ENCODE measurements at places on chromosomes 11 and 22.

DNA sequence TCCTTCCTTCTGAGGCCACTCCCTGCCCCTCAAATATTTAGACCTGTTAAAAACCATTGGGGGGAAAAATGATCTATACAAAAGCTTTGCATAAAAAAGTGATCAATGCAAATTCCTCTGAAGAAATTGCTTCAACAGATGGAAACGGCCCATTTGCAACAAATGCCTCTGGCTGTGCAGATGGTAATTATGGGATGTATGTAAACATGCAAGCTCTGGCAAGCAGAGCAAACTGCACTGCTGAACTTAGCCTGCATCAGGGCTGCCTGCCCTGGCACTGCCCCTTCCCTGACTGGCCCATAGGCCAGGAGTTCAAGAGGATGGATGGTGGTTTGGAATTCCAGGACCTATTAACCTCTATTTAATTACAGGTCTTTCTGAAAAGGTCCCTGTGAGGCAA lies 388.7 kb downstream of the MIAT start:
- DNase-seq: no peak

DNA sequence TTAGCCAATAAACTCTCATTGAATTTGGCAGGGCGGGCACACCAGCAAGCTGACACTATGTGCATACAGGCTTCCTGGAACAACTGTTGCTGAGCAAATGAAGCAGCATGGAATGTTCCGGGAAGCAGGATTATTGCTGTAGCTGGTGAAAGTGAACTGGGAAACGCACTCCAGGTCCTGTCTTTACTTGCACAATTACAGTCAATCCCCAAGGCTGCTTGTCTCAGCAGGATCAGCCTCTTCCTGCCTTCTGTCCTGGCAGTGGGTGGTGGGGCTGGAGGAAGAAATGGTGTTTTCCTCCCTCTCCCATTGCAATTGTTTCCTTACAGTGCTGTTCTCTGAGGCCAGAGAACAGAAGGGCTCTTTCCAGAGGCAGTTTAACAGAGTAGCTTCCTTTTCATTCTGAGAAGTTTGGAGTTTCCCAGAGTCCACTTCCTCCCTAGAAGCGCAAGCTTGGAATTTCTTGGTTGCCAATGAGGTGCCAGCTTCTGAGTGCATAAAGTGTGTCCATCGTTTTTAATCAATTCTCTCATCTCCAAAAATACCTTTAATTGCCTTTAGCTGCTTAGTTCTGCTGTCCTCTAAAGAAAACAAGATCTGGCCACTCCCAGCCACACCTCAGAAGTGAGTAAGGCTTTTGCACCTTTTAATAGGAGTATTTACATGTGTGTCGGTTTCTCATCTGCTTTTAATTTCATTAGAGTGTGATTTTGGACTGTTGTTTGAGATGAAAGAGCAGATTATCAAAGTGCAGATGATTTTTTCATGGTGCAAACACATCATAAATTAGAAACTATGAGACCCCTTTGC lies 19.9 kb downstream of the CD44 start:
- no peak for DNase-seq

- DNase-seq: no peak
Observed at GRCh38 chr11:130827451-130828377, 88.6 kb downstream of the SNX19 start.

GRCh38 chr11:111591187-111591960 lies 10.9 kb upstream of the SIK2 start:
- no peak for DNase-seq

- DNase-seq: no peak
Observed at GRCh38 chr22:39689421-39689820, 118.9 kb downstream of the CACNA1I start.

DNA sequence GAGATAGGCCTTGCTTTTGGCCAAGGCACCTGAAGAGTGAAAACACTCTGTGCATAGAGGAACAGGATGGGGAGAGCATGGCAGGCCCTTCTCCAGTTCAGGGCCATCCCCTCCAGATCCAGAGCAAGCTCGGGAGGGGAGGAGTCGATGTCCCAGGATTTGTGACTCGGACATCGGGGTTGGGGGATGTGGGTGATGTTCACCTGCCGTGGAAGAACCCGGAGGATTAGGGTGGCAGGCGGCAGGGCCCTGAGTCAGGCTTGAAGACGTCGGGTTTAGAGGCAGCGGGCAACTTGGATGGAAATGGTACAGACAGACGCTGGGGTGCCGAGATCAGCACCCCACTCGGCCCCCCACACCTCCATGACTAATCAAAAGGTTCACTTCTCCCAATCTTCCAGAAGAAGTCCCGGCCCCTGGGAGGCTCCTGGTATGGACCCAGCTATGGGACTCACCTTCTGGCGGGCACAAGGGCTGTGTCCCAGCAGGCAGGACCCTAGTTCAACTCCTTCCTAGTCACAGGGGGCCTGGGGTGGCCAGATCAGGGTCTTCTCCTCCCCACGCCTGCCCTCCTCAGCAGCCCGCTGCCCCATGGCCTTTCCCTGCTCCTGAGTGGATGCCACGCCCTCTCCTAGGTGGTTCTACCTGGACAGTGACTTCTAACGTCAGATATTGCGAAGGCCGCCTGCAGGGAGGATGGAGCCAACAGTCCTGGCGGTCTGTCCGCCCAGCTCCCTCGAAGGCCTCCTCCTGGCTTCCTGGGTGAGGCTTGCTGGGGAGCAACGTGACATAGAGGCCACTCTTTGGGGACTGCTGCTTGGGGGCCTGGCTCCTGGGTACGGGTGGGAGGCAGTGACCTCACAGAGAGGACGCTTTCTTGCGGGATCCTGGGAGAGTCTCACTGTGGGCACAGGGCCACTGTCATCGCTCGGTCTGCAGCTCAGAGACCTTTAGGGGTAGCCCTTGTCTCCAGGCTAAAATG lies 792.5 kb downstream of the BRD1 start:
- no peak for DNase-seq

- DNase-seq: no peak
Observed at GRCh38 chr11:12950670-12951069, 58.4 kb upstream of the RASSF10 start.

DNA sequence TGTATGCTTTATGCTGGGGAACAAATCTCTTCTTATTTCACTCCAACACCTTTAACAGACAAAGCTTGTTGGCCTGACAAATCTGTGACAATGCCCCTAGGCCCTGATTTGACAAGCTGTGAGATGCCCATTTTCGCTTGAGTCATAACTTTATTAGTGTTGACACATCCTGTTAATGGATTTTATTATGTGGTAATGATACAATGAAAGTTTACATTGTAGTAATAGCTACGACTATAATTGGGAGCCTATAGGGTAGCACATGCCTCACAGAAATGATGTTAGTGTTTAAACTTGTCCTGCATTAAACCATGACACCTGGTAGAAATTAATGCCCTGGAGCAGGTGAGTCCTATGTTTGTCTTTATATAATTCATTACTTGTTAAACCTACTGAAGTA lies 3.3 kb upstream of the MMP10 start:
- DNase-seq: no peak

All from bone marrow (tissue), 2 donors.